ENCODE measurements at places on chromosomes 3 and 15. TPM values are rescaled to one million over a fixed set of nuclear protein-coding genes. Genes with fewer than 3 reads are reported as not detected.

DNA sequence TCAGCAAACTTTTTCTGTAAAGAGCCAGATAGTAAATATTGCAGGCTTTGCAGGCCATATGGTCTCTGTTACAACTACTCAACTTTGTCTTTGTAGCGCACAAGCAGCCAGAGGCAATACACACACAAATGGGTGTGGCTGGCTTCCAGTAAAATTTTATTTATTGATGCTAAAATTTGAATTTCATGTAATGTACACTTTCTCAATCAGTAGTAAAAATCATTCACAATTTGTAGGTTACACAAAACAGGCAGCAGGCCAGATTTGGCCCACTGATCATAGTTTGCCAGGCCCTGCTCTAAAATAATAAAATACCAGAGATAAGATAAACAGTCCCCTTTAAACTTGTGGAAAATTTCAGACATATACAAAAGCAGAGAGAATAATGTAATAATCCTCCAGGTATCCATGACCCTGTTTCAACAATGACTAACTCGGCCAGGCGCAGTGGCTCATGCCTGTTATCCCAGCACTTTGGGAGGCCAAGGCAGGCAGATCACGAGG, 330.3 kb downstream of the SHQ1 start:
- DNase-seq: no peak
- no peaks in the 10 kb centered on the region for H3K36me3 ChIP-seq
- H3K27ac ChIP-seq: no peak overlapping the region
- no peaks in the 10 kb centered on the region for H3K27me3 ChIP-seq
- H3K4me1 ChIP-seq: no peaks in the 10 kb centered on the region

- no peak for DNase-seq
- H3K4me3 ChIP-seq: no peak overlapping the region
- no peaks in the 10 kb centered on the region for H3K36me3 ChIP-seq
- no peak overlapping the region for H3K27ac ChIP-seq
- H3K4me1 ChIP-seq: no peaks in the 10 kb centered on the region
These were observed 11.6 kb upstream of the ACAN start for GRCh38 chr15:88791637-88792036.

TBC1D21 gene
- not detected for polyA plus RNA-seq

DNA sequence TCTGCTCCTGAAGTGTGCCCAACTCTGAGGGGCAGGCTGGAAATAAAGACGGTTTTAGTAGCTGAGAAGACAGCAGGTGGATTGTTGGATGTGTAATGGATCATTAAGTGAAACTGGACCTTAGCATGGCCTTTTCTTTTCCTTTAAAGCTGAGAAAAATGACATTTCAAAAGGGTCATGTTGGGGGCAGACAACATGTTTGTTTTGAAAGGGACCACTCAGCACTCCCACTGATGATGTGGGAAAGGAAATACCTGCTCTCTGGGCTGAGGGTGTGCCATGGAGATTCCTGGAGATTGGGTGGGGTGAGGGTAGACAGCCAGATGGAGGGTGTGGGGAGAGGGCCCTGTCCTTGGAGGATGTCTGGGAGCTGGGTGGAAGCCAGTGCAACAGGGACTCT, 38.4 kb downstream of the ANAPC13 start:
- H3K4me3 ChIP-seq: no peak overlapping the region
- H3K27me3 ChIP-seq: no peaks in the 10 kb centered on the region
- no peak overlapping the region for H3K27ac ChIP-seq
- DNase-seq: no peak
- H3K36me3 ChIP-seq: no peaks in the 10 kb centered on the region
- H3K4me1 ChIP-seq: peaks cover 21% of the 10 kb centered on the region

DNA sequence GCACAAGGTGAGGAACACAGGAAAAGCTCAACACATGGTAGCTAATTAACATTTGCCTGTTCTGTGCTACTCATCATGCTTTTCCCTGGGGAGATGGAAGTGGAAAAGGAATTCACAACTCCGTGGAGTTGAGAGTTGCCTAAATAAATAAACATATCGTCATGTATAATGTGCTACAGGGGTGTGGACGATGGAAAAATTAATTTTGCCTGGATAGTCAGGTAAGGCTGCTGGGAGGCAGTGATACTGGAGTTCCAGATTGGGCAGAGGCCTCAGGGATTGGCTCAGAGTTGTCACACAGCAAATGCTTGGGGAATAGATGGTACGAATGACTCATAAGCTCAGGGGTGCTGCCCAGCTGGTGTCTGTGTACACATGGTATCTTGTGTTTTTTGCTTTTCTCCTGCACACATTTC, 3.1 kb upstream of the ABHD6 start:
- H3K4me1 ChIP-seq: peaks cover 17% of the 10 kb centered on the region
- no peaks in the 10 kb centered on the region for H3K36me3 ChIP-seq
- no peak for DNase-seq
- no peak overlapping the region for H3K4me3 ChIP-seq
- H3K27ac ChIP-seq: no peak overlapping the region

GRCh38 chr3:54713455-54713854, 214.4 kb downstream of the LRTM1 start:
- H3K4me3 ChIP-seq: no peak overlapping the region
- no peaks in the 10 kb centered on the region for H3K27me3 ChIP-seq
- peaks cover 13% of the 10 kb centered on the region for H3K4me1 ChIP-seq
- no peak for DNase-seq
- no peaks in the 10 kb centered on the region for H3K36me3 ChIP-seq

CHRNA7 gene
- 0.98 TPM for polyA plus RNA-seq

GRCh38 chr3:107970993-107971580, 119.7 kb downstream of the CD47 start:
- H3K4me3 ChIP-seq: no peak overlapping the region
- H3K27me3 ChIP-seq: no peaks in the 10 kb centered on the region
- no peak overlapping the region for H3K27ac ChIP-seq
- H3K4me1 ChIP-seq: peaks cover 31% of the 10 kb centered on the region
- no peaks in the 10 kb centered on the region for H3K36me3 ChIP-seq

GRCh38 chr3:27508424-27508823, 24.2 kb upstream of the SLC4A7 start:
- no peaks in the 10 kb centered on the region for H3K4me1 ChIP-seq
- H3K36me3 ChIP-seq: no peaks in the 10 kb centered on the region
- H3K27ac ChIP-seq: no peak overlapping the region
- no peak overlapping the region for H3K4me3 ChIP-seq
- H3K27me3 ChIP-seq: no peaks in the 10 kb centered on the region

TMEM207 gene
- not detected for polyA plus RNA-seq

ATG3 gene
- 20.1 TPM for polyA plus RNA-seq

ARPP21 gene
- polyA plus RNA-seq: 0.01 TPM

DNA sequence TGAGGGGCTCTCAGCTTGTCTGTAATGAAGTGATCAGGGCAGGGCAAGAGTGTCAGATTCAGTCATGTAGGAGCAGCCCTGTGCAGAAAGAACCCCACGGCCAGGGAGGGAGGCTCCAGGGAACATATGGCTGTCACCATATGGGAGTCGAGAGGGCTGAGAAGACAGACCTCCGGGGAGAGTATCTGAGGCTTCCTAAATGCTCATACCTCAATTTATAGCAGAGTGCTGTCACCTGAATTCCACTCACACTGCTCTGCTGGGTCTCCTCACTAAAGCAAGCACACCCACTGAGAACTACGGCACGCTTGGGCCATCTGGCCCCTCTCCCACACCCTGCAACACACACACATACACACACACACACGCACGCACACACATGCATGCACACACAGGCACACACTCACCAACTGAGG, 92.3 kb upstream of the TJP1 start:
- no peak for DNase-seq
- no peak overlapping the region for H3K4me3 ChIP-seq
- H3K4me1 ChIP-seq: peaks cover 8% of the 10 kb centered on the region
- H3K36me3 ChIP-seq: no peaks in the 10 kb centered on the region
- H3K27me3 ChIP-seq: no peaks in the 10 kb centered on the region

GRCh38 chr3:62758296-62759066, 116.7 kb downstream of the CADPS start:
- H3K4me1 ChIP-seq: no peaks in the 10 kb centered on the region
- no peak overlapping the region for H3K27ac ChIP-seq
- H3K4me3 ChIP-seq: no peak overlapping the region
- H3K36me3 ChIP-seq: no peaks in the 10 kb centered on the region
- H3K27me3 ChIP-seq: no peaks in the 10 kb centered on the region
- no peak for DNase-seq

TRMT10C gene
- 36.2 TPM for polyA plus RNA-seq

FOXL2NB gene
- polyA plus RNA-seq: not detected

DNA sequence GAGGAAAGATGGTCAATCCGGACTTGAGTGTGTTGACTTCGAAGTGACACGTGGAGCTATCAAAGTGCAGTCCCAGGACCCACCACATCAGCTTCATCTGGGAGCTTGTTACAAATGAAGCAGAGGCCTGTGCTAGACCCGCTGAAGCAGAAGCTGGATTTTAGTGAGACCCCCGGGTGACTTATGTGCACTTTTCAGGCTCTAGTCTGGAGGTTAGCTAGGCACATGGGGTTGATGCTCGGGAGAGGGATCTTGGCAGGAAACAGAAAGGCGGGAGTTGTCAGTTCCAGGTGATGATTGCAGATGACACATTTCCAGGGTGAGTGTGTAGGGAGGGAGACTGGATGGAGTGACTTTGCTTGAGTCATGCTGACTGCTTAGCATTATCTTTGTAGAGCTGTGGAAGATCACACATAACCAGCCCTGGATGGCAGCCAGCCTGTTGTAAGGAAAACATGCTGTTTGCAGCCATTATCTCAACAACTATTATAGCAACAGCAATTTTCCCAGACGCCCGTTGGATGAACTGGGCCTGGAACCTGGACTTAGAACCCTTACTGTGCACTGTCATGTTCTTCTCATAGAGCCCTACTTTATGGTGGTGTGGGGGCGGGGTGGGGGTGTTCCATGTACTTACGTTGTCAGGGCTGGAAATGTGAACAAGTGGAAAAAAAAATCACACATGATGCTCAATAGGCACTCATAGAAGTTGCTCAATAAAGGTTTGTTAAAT, 122.4 kb downstream of the THSD4 start:
- no peak overlapping the region for H3K4me3 ChIP-seq
- H3K36me3 ChIP-seq: no peaks in the 10 kb centered on the region
- H3K27me3 ChIP-seq: no peaks in the 10 kb centered on the region
- H3K4me1 ChIP-seq: peaks cover 15% of the 10 kb centered on the region
- H3K27ac ChIP-seq: peak overlapping the region; percentile 70
- peak; percentile 78 for DNase-seq

DNA sequence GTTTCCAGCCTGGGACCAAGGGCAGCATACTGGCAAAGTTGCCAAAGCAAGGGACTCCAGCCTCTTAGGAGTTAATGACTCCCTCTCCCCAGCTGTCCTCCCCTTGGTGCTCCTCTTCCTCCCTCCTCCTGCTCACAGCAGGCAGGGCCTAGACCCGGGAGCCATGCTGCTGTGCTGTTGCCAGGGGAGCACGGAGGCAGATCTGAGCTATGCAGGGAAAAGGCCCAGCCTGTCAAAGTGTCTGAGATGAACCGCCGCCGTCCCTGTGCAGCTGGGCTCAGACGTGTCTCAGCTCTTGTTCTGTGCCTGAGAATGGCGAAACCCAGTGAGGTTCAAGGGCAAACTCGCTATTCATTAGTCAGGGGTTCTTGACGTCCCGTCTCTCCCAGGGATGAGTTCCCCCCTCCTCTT, 60.8 kb upstream of the POLG start:
- DNase-seq: no peak
- H3K27me3 ChIP-seq: peaks cover 100% of the 10 kb centered on the region
- no peak overlapping the region for H3K27ac ChIP-seq
- peaks cover 3% of the 10 kb centered on the region for H3K4me1 ChIP-seq
- no peaks in the 10 kb centered on the region for H3K36me3 ChIP-seq
- H3K4me3 ChIP-seq: no peak overlapping the region

CSPG4 gene
- 8.5 TPM for polyA plus RNA-seq

LINGO1 gene
- polyA plus RNA-seq: 2.8 TPM

DNA sequence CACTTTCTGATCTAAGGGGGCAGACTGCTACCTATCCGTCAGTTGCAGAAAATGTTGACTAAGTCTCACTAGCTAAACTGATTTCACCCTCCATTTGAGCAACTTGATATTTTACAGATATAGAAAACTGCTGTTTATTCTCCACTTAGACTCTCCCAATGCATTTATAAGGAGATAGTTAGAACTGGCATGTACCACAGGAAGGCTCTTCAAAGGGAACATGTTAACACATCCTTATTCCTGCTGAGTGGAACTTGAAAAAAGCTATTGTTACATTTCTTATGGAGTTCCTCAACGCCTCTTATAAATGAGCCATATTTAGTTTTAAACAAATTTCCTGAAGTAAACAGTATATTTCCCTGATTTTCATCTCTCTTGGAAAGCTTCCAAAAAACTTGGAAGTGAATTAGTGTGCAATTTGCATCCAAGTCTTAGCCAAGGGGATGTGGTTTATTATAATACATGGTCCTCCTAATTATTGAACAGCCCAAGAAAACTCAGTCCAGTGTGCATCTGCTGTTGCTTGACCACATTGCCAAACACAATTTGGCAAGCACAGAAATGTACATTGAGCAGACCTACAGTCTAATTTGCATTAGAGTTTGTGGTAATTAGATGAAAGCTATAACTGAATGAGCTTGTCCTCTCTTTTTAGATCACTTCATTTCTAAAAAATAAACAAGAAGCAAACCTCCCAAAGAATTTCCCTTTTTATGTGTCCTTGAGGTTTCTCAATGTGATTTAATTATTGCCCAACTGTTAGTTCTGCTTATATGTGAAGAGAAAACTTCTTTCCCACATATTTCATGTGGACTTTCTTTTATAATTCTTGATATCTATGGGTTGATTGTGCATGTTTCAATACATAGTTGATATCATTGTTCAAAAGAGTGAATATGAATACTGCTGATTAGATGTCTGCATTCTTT, 72.6 kb upstream of the DPH6 start:
- H3K4me1 ChIP-seq: no peaks in the 10 kb centered on the region
- H3K27me3 ChIP-seq: no peaks in the 10 kb centered on the region
- H3K27ac ChIP-seq: no peak overlapping the region
